Thyroid gland (tissue), 4 donors: ENCODE measurements at places on chromosomes 5 and 9. TPM values are rescaled to one million over a fixed set of nuclear protein-coding genes. Genes with fewer than 3 reads are reported as not detected.
A peak's percentile ranks its signal among the peaks of the same experiment; 100 is the strongest.

The TTC39B gene
- 10.9 TPM for total RNA-seq

GRCh38 chr5:153439130-153439529, 51.3 kb upstream of the GRIA1 start:
- H3K27ac ChIP-seq, result no peak overlapping the region
- no peaks in the 10 kb centered on the region for H3K4me1 ChIP-seq
- DNase-seq, result no peak
- no peaks in the 10 kb centered on the region for H3K36me3 ChIP-seq
- no peak overlapping the region for H3K4me3 ChIP-seq
- H3K27me3 ChIP-seq, result no peaks in the 10 kb centered on the region

- no peaks in the 10 kb centered on the region for H3K4me1 ChIP-seq
- DNase-seq, result peak; percentile 75
- no peaks in the 10 kb centered on the region for H3K36me3 ChIP-seq
- no peak overlapping the region for H3K4me3 ChIP-seq
Measured at GRCh38 chr5:36507332-36507952, 99.0 kb upstream of the SLC1A3 start.

GRCh38 chr5:149770236-149770635, 40.1 kb downstream of the PPARGC1B start:
- no peaks in the 10 kb centered on the region for H3K4me1 ChIP-seq
- H3K27me3 ChIP-seq, result peaks cover under 1% of the 10 kb centered on the region
- no peak overlapping the region for H3K27ac ChIP-seq
- DNase-seq, result no peak
- no peaks in the 10 kb centered on the region for H3K36me3 ChIP-seq

DNA sequence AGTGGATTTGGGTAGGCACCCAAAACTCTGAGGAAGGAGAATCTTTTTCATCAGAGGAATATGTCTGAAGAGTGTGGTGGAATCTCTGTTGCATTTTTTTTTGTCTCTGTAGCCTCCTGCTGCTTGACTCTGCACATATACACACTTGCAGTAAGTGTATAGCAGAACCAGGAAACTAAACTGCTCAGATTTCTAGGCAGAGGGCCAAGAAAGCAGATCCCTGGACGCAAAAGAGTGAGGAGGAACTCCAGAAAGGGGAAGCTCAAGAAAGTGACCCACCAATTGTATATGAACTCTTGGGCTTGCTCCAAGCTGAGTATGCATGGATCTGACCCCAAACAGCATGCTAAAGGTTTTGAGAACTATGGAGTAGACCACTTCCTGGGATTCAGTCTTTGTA, 181.8 kb downstream of the GADD45G start:
- no peak overlapping the region for H3K4me3 ChIP-seq
- no peaks in the 10 kb centered on the region for H3K4me1 ChIP-seq
- H3K27me3 ChIP-seq, result no peaks in the 10 kb centered on the region
- no peaks in the 10 kb centered on the region for H3K36me3 ChIP-seq
